NCI-H1436 (cell line): ENCODE measurements at places on chromosomes 2 and 18.

DNA sequence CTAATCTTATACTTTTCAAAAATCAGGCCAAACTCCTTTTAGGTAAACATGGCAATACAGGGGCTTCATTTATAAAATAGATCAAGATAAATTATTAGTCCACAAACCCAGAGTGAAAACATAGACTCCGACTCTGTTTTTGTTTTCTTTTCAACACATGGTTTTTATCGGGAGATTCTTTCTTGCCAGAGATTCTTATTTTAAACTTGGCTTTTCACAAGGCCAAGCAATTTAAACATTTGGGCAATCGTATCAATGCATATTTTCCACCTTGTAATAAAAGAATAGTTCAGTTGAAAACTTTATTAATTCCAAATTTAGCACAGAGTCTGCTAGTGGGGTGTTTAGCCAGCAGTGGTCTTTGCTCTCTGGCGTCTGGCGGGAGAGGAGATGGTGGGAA lies 71.9 kb downstream of the SOX11 start:
- DNase-seq = no peak

DNA sequence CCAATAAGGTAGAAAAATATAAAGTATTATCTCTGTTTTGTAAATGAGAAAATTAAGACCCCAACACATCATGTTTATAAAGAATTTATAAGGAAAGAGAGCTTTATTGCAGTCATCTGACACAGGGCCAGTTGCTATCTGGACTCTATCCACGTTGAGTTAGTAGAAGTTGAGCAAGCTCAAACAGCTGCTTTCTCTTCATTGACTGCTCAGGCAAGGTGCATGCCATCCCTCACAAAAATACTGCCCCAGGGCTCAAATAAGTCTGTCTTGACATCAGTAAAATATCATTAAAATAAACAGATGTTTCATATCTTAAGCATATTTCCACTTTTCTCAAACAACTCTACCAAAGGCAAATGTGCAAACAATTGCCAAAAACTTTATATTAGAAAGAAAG lies 14.8 kb downstream of the COL5A2 start:
- no peak for DNase-seq

GRCh38 chr2:170038734-170039133 lies 139.2 kb upstream of the MYO3B start:
- DNase-seq = no peak

DNA sequence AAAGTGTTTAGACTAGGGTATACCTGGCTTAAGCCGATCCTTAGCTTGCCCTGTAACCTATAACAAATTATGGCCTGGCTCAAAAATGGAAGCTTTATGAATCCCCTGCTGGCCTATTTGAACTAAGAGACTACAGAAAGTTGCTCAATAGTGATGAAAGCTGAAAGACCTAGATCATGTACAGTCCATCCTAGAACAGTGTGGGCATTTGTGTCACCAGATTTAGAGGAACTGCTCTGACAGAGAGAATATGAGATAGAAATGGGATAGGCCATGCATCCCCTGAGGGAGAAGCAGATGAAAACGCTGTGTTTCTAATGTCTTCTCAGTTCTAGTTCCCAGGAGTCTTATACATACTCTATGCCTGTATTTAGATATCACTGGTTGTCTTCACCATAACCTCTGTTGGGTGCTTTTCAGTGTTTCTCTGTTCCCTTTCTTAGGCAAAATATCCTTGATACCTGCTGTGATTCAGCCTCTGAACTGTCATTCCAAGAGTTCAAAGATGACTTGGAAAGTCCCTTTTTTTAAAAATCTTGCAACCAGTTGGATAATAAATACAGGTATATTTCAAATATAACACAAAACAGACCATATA lies 246.9 kb upstream of the SLC39A10 start:
- no peak for DNase-seq

DNA sequence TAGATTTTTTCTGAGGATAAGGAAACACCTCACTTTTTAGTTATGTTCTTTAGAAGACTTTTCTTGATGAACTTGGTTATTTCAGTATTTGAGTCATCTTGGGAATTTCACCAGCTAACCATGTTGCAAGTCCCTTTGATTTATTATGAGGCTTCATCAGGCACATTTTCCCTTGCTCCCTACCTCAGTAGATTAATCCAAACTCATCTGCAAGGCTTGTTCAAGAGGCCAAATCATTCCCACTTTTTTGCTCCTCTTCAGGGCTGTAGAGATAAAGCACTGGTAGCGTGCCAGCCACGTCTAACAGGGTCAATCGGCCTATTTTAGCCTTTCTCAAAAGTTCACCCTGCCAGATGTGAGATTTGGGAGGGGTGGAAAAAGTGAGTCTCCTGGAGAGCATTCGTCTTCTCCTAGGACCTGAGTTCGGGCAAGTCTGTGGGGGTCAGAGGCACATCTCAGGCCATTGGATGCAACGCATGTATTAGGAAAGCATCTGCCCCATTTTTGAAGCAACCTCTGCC lies 120.3 kb downstream of the RDH14 start:
- DNase-seq = no peak

GRCh38 chr18:56162311-56163265 lies 475.8 kb downstream of the TXNL1 start:
- no peak for DNase-seq

DNA sequence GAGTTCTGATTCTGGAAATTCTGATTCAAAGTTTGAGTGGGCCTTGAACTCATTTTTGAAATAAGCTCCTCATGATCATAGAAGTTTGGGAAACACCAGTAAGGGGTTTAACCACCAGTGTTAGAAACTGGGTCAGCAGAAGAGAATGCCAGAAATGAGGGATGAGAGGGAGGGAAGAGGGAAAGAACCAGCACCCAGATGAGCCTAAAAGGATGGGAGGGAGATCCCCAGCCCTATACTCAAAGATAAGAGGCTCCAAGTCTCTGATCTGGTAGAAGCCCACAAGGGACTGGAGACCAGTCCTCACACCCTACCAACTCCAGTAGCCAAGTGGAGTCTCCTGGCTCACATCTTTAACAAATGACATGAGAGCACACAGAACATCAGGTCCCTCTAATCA lies 305.0 kb upstream of the NRP2 start:
- DNase-seq = no peak

DNA sequence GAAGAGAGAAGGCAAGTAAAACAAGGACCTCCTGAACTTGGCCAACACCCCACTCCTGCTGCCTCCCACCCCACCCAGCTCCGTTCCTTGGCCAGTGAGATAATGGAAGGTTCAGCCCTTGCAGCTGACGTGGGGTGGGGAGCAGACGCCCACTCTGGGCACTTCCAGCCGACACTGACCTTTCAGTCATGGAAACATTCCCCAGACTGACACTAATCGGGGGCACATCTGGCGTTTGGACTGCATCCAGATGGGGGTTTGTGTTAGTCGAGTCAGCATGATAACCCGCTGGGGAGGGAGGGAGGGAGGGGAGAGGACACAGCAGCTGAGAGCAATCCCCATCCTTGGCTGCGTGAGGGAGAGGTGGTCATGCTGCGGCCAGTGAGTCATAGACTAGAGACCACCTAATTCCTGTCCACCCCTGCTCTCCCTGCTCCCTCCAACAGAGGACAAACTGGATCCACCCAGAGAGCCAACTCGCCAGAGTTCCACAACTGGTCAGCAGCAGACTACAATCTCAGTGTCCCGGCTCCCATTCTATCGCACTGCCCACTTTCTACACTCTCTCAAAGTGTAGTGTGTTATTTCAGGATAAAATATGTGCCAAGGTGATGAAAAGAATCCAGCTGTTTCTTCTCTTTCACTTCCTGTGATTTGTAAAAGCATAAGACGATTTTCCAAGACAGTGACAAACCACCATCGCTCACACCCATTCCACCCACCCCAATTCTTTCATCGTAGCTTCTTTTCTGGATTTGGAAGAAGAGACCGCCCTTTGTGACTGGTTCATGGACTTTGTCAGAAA lies 115.4 kb upstream of the PKDCC start:
- no peak for DNase-seq

- no peak for DNase-seq
These were observed 166.6 kb downstream of the PMAIP1 start for GRCh38 chr18:60066219-60066975.

DNA sequence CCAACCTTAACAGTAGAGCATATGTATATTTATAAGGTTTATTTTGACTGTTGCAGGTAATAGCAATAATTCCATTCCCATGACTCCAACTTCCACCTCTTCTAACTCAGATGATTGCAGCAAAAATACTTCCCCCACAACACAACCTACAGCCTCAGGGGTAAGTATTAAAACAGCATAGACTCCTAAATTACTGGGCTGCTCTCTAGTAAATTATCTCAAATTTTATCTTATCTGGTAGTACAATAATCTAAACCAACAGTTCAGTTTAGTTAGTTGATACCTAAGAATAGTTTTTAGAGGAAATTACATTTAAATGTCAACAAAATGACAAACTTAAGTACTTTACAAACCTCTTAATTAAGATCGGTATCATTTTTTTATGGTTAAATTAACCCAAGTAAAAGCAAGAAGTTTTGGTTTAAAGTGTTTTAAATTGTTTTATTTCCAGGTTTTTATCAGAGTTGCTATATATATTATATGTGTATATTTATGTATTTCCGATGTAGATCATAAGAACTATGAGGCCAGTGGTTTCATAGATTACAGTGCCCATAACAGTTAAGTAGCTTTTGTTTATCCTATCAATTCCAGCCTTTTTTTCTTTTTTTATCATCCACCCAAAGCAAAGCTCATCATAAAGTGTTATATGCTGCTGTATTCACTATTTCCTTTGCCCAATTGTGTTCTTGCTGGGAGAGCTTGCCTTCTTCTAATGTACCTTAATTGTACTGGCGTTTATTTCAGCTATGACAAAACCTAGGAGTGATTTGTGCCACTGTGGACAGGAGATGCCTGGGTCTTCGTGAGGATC lies 13.7 kb downstream of the GATA6 start:
- DNase-seq = no peak

- DNase-seq = no peak
These were observed 42.1 kb downstream of the SRBD1 start for GRCh38 chr2:45568935-45569334.

- no peak for DNase-seq
These were observed 247.5 kb downstream of the TFCP2L1 start for GRCh38 chr2:121037480-121037879.

GRCh38 chr2:177165721-177166711 lies 46.6 kb upstream of the HNRNPA3 start:
- no peak for DNase-seq
